ENCODE measurements at places on chromosomes 3 and 15. TPM values are rescaled to one million over a fixed set of nuclear protein-coding genes. Genes with fewer than 3 reads are reported as not detected.

DNA sequence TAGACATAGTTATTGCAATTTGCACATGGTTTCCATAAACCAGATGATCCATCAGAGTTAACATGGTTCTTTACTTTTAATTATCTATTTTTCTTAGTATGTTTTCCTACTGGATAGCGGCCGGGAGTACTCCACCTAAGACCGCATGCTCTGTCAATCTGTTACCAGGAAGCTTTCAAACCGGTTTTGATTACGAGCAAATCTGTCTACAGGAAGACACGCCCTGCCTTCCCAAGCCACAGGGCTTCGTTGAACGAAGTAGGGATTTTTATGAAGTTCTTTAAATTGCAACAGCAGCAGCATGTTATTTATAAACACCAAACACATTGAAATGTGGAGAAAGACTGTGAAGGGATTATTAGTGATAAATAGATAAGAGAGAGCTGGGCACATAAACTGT is 283.3 kb upstream of the ROBO2 start:
- no peak for DNase-seq

DNA sequence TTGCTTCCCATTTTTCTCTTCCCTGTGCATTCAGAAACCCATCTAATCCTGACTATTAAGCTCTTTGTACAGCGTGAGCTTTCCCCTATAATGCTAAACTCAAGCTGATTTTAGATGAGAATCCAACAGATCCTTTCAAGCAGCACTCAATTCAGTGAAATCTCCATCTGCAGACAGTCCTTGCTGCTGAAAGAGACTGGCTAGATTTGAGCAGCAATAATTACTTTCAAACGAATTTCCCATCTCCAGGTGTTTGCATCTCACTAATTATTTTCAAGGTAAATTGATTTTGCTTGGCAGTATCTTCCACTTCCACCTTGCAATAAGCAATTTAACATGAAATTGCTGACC is 49.5 kb upstream of the SLC7A14 start:
- DNase-seq = no peak

DNA sequence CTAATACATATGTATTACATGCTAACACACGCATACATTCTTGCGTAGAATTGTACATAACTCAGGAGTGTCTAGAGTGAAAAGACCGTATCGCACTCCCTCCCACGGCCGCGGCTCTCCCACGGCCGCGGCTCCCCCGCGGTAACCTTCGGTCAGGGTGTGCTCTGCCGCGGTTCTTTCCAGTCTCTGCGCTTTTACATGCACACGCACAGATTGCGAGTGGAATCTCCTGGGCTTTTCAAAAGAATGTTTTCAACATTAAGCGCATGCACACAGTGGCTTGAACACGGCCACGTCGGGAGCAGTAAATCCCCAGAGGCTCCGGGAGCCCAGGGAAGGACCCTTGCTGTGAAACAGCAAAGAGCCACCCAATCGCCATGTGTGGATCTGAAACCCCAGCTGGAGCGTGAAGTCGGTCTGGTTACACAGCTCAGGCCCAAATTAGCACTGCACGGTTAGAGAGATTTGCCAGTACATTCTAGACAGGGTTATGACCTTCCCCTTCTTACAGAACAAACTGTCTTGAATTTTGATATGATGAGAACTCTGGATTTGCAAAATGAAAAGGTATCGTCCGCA is 805 bp upstream of the RGMA start:
- DNase-seq = no peak

The KBTBD8 gene
- total RNA-seq = 1.8 TPM

The SLC2A2 gene
- not detected for total RNA-seq

The SI gene
- total RNA-seq = not detected

The AQP9 gene
- not detected for total RNA-seq

The CPEB1 gene
- total RNA-seq = not detected

Data from dermis microvascular lymphatic vessel endothelial cell (primary cell).